ENCODE measurements at places on chromosomes 6 and 20. TPM values are rescaled to one million over a fixed set of nuclear protein-coding genes. Genes with fewer than 3 reads are reported as not detected.

Gene RFX6
- not detected for total RNA-seq

Gene GABRR1
- not detected for total RNA-seq

Gene PPT2
- total RNA-seq: 7.4 TPM

Gene NPEPL1
- total RNA-seq: 27.3 TPM

Gene SLC32A1
- not detected for total RNA-seq

Gene ITPA
- 131 TPM for total RNA-seq

Gene FAM217A
- not detected for total RNA-seq

Gene FAM83D
- total RNA-seq: 63.6 TPM

Gene YTHDF1
- total RNA-seq: 53.4 TPM

Gene MACROD2
- 0.43 TPM for total RNA-seq

Gene HMGN4
- total RNA-seq: 80.0 TPM

Gene MCCD1
- not detected for total RNA-seq

Gene GRM1
- not detected for total RNA-seq

Gene VGLL2
- total RNA-seq: not detected

Gene PTCRA
- not detected for total RNA-seq

Data from A549 treated with Mapracorat at 1 μM for 4 hours (cell line).